ENCODE measurements at places on chromosomes 2 and 18. TPM values are rescaled to one million over a fixed set of nuclear protein-coding genes. Genes with fewer than 3 reads are reported as not detected.

The NPPC gene
- not detected for total RNA-seq

The STPG4 gene
- 0.40 TPM for total RNA-seq

The CHRNG gene
- not detected for total RNA-seq

The TRIB2 gene
- 31.2 TPM for total RNA-seq

The MATN3 gene
- total RNA-seq: 4.9 TPM

The ELOA2 gene
- not detected for total RNA-seq

The DAPL1 gene
- not detected for total RNA-seq

The IL1RL1 gene
- 48.3 TPM for total RNA-seq

The GKN2 gene
- 83.7 TPM for total RNA-seq

The TTC31 gene
- total RNA-seq: 18.2 TPM

The ZNF396 gene
- total RNA-seq: 1.8 TPM

The GRHL1 gene
- total RNA-seq: 13.7 TPM

The FMNL2 gene
- 70.7 TPM for total RNA-seq
